ENCODE measurements at places on chromosomes 11 and 22.
A peak's percentile ranks its signal among the peaks of the same experiment; 100 is the strongest.

- no peak for DNase-seq
Observed at GRCh38 chr11:108368134-108368533, 99.2 kb downstream of the C11orf65 start.

DNA sequence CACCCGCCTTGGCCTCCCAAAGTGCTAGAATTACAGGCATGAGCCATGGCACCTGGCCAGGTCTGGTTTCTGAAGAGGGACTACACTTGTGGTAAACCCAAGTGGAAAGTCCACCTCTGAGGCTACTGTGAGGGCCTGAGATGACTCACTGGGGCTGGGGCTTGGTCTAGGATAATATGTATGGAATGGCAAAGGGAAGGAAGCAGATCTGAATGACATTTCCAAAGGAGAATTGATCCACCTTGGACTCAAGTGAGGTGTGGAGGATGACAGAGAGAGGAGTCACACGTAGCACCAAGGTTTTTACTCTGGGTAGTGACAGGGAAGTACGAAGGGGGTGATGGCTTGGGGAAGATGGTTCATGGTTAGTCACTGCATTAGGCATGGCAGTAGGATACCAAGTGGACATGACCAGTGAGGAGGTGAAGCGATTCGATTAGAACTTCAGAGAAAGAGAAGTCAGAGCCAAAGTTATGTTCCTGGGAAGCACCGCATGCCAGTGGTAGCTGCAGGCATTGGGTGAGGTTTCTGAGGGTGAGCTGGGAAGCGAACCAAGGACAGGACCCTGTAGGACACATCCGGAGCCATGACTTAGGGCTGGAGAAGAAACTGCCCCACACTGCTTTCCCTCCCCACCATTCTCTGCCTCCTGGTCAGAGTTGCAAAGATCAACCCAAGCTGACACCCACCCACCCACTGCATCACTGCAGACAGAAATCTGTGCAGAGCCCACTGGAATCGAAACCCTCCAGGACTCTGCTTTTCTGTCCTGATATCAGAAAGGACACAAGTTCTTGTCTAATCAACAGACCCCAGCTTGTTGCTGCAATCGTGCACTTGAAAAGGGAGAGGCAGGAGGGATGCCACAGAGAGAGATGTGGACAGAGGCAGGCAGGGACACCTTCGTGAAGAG, 13.0 kb upstream of the BCL9L start:
- no peak for DNase-seq

- DNase-seq: no peak
Observed at GRCh38 chr11:720642-721246, 14.7 kb downstream of the EPS8L2 start.

- no peak for DNase-seq
Observed at GRCh38 chr11:114612686-114613085, 17.1 kb upstream of the NXPE4 start.

DNA sequence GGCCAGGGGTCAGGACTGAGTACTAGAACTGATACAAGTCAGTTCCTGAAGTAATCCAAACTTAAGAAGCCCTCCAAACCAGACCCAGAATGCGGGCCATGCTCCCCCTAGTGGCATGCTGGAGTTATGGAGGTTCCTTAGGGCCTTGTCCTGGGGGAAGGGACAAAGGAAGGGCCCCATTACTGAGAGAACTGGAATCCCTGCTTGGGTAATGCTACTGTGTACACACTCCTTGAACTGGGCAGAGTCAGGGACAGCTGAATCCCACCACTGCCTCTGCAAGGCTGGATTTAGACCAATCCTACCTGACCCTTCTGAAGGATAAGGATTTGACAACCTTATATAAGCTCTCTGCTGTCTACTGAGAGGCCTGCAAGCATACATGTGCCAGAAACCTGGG, 97.3 kb upstream of the AKIP1 start:
- DNase-seq: peak; percentile 6

GRCh38 chr11:61695917-61696316, 15.7 kb downstream of the DAGLA start:
- DNase-seq: peak; percentile 47

- DNase-seq: no peak
Observed at GRCh38 chr11:32478277-32478731, 43.0 kb upstream of the WT1 start.

DNA sequence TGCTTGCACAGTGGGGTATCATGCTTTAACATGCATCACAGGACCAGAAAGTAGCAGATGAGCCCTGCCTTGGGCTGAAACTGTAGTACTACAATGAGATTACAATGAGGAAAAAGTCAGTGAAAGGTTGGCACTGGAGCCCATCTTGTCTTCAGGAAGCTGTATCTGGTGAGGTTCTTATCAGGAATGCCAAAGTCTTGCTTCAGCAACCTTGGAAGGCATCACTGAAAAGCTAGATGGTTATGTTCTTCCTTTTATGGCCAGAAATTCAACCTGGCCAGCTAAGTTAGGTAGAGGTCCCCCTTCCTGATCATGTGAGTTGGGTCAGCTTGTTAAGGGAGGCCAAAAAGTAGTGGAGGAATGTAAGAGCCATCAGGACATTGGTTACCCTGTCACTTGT, 254.0 kb upstream of the FAT3 start:
- no peak for DNase-seq

- DNase-seq: peak; percentile 57
Observed at GRCh38 chr11:110759972-110760381, 47.7 kb upstream of the ARHGAP20 start.

GRCh38 chr11:27997344-27997743, 110.6 kb downstream of the KIF18A start:
- no peak for DNase-seq

DNA sequence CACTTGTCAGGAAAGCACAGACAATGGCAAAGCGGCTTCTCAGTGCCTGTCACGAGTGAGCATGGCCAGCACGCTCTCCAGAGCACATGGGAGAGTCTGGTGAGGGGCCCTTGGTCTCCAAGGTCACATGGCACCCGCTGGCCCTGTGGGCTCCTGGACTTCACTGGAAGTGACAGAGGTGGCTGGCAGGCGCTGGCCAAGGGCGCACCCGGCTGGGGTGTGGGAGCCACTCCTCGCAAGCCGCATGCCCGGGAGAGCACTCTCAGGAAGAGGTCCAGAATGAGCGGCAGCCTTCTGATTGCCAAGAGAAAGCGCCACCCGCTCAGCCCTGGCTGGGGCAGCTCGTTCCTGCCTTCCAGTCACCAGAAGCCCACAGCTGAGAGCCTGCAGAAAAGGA, 17.1 kb upstream of the MOB2 start:
- DNase-seq: no peak

GRCh38 chr11:33553486-33553885, 147.1 kb downstream of the C11orf91 start:
- DNase-seq: no peak

DNA sequence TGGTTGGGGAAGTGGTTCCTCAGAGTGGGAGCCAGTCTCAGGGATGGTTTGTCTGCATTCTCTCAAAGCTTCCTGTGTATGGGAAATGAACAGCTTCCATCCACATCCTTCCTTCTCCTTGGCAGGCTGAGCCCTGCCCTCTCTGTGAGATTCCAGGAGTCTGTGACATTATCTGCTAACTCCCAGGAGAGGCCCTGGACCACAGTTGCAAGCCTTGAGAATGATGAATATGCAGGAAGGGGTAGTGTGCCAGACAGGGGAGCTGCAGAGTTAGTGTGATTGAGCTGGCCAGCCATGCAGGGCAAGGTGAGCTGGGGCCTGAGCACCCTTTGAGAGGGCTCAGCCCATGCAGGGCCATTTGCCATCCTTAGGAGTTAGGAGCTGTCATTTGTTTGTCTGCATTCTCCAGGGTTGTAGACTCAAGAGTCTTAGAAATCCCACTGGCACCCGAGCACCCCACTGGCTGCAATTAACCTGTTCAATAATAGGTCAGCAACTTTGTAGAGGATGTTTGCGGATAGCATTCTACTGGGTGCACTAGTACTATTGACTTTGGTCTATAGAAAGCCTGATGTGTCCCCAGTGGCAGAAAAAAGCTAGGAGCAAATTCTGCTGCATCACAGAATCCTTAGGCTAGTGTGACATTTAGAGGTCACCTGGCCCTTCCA, 299.0 kb upstream of the CADM1 start:
- DNase-seq: no peak

DNA sequence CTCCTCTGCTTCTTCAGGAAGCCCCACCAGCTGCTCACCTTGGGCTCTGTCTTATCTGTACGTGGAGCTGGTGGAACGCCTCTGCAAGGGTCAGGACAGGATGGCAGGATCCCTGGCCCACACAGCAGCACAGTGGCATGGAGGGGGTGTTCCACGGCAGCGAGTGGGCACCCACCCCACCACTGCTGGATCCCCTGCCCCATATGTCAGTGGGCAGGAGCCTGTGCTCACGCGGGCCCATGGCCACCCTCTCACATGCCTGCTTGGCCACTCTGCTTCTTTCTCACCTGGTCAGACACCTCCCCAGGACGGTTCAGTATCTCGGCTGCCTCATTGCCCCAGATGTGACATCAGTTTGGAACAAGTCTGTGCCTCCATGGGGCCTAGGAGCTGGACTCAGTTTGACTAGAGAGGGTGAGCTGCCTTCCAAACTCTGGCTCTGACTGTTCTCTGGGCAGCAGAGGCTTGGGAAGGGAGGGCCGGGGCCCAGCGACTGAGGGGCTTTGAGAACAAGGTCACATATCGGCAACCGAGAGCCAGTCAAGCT, 98.1 kb upstream of the LMO1 start:
- no peak for DNase-seq

DNA sequence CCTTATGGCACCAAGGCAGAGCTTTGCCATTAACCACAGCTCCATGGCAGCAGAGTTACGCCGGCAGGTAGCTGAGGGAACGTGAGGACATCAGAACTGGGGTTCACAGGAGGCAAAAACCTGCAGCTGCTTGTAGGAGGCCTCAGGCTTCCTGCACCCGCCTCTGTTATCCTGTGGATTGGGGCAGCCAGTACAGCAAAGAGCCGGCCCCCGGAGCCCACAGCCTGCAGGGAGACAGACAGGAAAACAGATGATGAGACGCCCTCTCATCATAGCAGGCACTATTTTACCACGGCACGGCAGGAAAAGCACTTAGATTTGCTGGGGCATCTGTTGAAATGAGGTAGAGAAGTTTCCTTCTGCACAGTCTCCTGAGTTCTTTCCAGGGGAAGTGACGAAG, 870.3 kb downstream of the TBC1D22A start:
- no peak for DNase-seq

DNA sequence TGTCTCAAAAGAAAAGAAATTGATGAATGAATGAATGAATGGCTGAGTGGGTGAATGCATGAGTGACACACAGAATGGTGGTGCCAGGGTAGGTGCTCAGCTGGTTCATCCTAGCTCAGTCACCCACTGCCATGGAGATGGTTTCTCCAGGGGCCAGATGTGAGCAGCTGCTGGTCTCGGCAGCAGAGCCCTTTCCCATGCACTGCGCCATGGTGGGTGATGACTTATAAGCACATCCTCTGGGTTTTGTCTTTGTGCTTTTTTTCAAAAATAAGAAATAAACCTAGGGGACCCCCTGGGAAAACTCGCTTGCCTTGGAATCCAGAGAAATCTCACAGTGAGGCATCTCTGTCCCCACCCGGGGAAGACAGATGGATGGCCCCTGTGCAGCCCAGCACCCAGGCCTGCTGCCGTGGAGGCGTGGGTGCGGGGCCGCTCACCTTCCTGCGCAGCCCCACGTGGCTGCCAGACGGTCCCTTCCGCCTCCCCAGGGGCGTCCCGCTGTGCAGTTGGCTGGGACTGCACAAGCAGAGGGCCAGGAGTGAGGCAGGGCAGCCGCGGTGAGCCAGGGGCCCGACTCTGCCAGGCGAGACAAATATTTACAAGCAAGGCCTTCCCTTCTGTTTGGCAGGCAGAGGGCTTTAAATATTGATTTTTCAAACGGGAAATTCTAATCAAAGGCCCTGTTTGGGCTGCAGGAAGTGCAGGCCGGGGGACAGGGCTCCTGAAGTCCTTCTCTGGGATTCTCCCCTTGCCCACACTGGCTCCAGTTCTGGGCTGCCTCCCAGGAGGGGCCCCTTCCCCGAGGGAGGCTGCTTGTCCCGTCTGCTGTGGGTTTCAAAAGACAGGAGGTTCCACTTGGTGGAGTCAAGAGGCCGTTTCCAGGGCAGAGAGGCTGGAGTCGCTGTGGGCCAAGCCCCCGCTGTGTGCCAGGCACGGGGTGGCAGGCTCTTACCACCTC, 24.3 kb downstream of the MPPED1 start:
- DNase-seq: peak; percentile 26

DNA sequence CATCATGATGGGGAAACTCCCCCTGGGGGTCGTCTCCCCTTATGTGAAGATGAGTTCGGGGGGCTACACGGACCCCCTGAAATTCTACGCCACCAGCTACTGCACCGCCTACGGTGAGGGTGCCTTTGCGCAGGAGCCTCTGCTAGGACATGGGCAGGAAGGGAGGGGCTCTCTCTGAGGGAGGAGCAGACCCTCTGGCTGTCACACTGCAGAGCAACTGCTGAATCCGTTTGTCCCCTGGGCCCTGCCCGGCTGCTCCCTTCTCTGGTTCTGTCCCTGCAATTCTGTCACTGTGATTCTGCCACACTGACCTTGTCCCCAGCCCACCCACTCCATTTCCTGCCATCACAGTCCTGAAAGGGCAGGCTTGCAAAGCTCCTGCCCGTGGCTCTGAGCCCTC, 26.7 kb upstream of the LRRC10B start:
- DNase-seq: no peak

GRCh38 chr11:112364962-112365481, 104.4 kb upstream of the PLET1 start:
- no peak for DNase-seq

GRCh38 chr11:106397787-106398501, 320.5 kb downstream of the AASDHPPT start:
- DNase-seq: no peak

DNA sequence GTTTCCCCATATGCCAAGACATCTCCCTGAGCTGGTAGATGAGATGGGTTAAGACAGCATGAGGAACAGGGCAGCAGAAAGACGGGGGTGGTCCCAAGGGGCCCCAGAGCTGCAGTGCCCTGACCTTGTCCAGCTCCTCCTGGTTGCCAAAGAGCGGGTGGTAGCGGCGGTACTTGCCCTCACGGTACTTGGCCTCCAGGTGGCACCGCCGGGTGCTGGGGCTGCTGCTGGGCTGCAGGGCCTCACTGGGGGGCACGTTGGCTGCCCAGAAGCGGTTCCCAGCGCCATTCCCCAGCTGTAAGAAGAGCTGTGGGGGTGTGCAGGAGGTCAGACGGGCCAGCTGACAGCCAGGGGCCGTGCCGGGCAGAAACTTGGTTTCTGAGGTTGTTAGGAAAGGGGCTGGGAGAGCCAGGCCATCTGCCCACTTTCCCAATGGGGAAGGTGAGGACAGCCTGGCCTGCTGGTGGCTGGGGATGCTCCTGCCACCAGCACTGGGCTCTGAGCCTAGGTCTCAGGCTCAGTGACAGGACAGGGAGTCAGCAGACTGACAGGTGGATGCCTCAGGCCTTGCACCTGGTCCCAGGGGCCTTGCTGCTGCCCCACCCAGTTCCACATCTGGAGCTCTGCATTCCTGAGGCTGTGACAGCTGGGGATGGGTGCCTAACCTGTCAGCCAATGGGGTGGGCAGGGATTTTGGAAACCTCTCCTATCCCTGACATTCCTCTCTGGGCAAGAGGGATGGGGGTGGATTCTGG, 30.0 kb upstream of the PDE2A start:
- no peak for DNase-seq

Data from NCI-H2107 (cell line).